NCI-H774 (cell line): ENCODE measurements at places on chromosomes 11 and 22.

GRCh38 chr11:112963368-112963955 lies 2.2 kb downstream of the NCAM1 start:
- peak; percentile 82 for DNase-seq

- DNase-seq = peak; percentile 27
Measured at GRCh38 chr22:41915035-41915785, at the start of gene SHISA8. TSS of gene SHISA8 (minus strand) at chr22:41915074. CDS start at chr22:41914667, 407 bp downstream.

GRCh38 chr11:35662061-35662648 lies 420 bp upstream of the TRIM44 start:
- DNase-seq = no peak

- no peak for DNase-seq
Measured at GRCh38 chr11:65266210-65266609, 4.4 kb downstream of the POLA2 start.

DNA sequence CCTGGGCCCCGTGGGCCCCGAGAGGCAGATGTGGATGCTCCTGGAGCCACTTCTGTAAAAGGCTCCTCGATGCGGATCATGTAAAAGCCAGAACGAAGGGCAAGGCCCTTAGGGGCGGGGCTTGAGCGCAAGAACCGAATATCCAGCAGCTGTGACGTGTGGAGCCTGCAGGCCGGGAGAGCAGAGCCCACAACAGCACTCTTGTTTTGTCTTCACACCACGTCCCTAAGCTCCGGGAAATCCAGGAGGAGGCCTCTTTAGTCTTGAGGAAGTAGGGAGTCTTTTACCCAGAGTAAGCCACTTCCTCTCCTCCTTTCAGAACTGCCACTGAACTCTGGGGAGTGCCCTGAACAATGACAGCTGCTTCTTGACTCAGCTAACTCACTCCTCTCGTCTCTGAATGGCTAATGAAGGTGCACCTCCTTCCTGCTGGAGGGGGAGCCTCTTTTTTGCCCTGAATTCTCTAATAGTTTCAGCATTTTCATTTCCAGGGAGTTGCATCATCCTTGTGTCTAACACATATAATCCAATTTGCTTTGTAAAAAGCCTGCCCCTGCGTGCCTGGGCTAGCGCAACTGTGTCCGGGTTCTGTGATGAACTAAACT lies 12.5 kb downstream of the L3MBTL2 start:
- DNase-seq = no peak

DNA sequence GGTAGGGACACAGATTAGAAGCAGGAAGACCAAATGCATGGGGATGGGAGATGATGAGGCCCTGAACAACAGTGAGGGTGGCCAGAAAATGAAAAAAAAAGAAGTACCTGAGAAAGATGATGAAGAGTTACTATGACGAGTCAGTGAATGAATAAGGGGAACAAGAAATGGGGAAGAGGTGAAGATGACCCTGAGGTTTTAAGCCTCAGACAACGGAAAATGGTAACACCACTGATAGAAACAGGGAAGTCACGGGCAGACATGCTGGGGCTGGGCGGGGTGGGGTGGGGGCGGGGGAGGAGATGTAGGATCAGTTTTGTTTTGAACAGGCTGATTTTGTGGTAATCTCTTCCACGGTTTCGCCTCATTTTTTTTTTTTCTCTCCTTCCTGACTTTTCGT lies 205.1 kb upstream of the CADM1 start:
- no peak for DNase-seq

- DNase-seq = no peak
Measured at GRCh38 chr11:80980227-80980626, 1539.4 kb upstream of the TENM4 start.

GRCh38 chr11:128666397-128666796 lies 27.5 kb upstream of the FLI1 start:
- no peak for DNase-seq

- DNase-seq = no peak
Measured at GRCh38 chr11:9310485-9311090, 3.8 kb downstream of the TMEM41B start.

GRCh38 chr11:110529043-110529442 lies 99.3 kb downstream of the FDX1 start:
- DNase-seq = no peak

- no peak for DNase-seq
Measured at GRCh38 chr11:124193221-124194010, 10.3 kb downstream of the OR10D3 start.

- DNase-seq = no peak
Measured at GRCh38 chr11:29119116-29119515, 897.7 kb downstream of the KCNA4 start.

GRCh38 chr22:35684270-35684700 lies 33.4 kb upstream of the APOL5 start:
- DNase-seq = no peak

DNA sequence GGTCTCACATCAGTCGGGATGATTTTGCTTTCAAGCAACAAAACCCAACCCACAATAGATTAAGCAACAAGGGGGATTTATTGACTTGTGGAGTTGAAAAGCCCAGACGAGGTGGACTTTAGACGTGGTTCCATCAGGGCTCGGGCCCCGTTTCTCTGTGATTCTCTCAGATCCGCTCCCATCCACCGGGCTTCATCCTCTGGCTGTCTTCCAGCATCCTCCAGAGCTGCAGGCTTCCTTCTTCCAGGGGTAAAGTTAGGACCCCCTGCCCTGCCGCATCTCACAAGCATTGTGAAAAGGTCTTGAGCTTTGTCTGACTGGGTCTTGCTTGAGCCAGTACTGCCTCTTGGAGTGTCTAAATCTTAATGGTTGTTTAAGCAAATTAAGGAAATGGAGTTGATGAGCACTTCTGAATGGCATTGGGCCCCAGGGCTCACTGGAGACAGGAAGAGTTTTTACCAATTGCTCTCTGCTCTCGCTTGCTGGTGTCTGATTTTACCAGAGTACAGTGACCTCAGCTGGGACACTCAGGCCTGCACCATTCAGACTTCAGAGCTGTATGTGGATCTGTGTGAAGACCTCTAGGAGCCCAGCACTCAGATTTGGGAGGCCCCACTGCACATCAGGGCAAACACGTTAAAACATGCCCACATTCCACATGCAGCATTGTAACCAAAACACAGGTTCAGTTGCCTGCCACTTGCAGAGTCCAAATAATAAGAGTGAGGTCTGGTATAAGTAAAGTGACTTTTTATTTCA lies 13.5 kb upstream of the FTH1 start:
- DNase-seq = no peak
